GM04504 (cell line): ENCODE measurements at places on chromosomes 3 and 15.

- no peak for DNase-seq
These were observed 2.5 kb downstream of the MOBP start for GRCh38 chr3:39469945-39470344.

DNA sequence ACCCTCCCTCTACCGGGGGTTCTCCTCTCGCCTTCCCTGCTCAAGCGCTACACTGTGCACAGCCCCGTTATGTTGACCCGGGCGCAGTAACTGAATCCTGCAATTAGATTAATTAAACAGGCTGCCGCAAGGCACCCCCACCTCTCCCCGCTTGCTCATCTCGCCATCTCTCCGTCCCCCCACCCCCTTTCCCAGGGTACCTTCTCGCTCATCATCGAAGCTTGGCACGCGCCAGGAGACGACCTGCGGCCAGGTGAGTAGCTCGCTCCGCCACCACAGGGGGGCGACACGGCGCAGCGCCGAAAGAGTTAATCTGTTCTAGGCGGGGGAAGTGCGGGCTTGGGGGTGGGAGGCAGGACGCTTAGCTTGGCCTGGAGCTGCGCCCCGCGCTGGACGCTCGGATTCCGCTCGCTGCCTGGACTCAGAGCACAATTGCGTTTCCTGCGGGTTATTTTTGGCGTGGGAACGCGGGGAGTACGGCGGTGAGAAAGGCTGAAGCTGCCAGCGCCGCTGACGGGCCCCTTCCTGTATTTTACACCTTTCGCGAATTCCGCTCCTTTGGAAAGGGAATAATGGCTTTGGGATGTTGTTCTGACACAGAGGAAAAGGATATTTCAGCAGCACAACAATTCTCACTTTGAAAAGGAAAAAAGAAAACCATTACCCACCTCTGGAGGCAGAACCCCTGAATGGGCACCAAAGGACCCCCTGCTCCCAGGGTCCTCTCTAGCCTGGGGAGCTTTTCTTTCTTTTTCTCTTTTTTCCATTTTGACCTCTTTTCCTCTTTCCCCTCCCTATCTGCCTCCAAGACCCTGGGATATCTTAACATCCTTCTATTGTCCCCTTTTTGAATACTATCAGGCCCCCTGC, 1.5 kb downstream of the DLL4 start:
- DNase-seq, result no peak

- no peak for DNase-seq
These were observed 179.9 kb upstream of the PFN2 start for GRCh38 chr3:150150633-150151032.

DNA sequence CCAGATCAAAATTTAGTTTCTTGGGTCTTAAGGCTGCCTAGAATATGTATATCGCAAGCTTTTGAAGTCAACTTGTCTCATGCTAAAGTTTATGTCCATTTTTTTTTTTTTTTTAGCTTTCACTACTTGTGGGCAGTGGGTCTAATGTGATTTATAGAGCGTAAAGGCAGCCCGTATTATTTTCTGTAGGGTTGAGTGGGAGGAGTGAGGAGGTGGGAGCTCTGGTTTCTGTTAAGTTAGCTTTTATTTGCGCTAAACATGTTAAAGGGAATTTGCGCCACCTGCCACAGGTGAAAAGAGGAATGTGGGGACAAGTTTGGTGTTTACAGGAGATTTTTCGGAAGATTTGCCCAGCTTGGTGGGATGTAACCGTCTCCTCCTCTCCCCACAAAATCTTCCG, 234.2 kb downstream of the IL20RB start:
- DNase-seq, result no peak
